ENCODE measurements at places on chromosomes 5 and 9.
A peak's percentile ranks its signal among the peaks of the same experiment; 100 is the strongest.

DNA sequence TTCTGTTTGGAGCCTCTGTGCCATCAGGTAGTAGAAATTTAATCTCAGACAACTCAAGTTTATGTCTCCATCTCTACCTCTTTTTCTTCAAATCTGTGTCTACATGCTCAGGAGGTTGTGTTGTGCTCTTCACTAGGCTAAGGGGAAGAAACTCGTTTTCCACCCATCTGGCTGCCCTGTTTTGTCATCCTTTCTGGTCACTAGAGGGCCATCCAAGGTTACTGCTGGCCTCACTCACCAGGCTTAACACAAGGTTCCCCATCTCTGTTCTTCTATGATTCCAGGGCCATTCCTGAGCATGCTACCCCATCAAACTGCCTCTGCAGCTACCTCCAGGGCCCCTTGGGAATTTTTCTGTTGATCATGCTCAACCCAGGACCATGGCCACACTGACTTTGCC, 213.3 kb upstream of the FBXL7 start:
- no peak for DNase-seq

- DNase-seq = no peak
Observed at GRCh38 chr5:181107699-181108098, 23.3 kb downstream of the OR2V1 start.

- DNase-seq = no peak
Observed at GRCh38 chr5:160703547-160704189, 148.3 kb downstream of the ATP10B start.

- no peak for DNase-seq
Observed at GRCh38 chr5:95272316-95272929, 12.5 kb downstream of the MCTP1 start.

DNA sequence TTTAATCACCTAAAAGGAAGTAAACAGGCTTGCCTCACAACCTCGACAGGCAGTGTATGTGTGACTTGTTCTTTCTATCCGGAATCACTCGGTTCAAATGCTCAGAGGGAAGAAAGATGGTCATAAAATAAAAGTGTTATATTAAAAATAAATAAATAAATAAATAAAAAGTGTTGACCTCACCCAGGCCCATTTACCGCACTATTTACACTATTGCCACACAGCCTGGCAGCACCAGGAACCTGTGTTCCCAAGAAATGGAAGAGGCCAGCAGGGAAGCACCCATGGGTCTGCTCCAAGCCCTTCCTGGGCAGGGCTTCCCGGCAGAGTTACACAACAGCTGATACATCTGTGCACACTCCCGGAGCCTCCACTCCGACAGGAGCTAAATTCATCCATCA, 127.9 kb downstream of the EFNA5 start:
- no peak for DNase-seq

- peak; percentile 42 for DNase-seq
Observed at GRCh38 chr5:149141957-149142851, 911 bp downstream of the ABLIM3 start.

GRCh38 chr5:145554399-145554798, 280.7 kb downstream of the PRELID2 start:
- no peak for DNase-seq

DNA sequence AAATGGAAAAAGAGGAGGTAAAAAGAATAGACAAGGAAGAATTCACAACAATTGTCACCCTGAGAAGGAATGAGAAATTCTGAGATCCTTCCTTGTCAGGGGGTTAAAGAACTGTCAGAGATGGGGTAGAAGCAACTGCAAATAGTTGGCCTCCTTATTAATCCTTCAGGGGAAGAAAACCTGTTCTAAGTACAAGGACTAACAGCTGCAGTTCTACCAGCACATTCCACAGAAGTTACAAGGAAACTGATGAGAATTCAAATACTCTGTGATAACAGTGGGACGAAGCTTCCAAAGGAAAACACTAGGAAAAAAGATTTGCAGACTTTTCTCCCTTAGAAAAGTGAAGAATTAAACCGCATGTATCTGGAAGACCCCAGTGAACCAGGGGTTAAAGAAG, 93.7 kb downstream of the OR2K2 start:
- no peak for DNase-seq

DNA sequence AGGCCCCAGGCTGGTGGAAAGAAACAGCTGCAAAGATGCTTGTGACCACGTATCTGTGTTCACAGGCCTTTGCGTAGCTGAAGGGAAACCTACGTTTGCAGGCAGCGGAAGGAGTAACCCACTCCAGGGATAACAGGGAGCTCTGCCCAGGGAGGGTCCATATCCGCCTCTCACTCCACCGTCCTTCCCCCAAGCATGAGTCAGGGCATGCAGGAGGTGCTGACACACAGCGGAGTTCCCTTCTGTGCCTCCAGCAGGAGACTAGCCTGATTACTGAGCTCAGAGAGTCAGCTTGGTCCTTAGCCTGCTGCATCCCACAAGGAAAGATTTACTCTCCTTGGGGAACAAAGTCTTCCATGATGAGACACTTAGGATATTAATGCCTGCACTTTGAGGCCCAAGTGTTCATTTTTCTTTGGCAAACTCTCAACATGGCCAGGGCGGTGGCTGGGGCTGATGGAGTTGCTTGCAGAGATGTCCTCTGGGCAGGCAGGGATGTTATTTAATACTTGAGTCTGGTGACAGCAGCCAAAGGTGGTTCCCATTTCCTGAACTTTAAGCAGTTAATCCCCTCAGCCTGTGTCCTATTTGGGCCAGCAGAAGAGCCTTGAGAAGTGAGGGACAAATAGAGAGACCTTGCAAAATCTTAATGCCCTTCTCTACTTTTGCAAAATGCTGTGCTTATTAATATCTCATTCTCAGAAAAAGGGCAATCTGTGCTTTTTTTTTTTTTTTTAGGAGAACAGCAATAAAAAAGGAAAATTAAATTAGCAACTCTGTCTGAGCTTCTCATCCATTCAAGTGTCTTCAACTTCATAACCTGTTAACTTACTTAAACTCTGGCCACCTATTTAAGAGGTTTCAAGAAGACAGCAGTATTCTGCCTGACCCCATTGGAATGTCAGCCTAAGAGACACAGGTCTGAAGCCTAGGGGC, 222.1 kb downstream of the HSPA4 start:
- no peak for DNase-seq

GRCh38 chr5:1656271-1656975, 132.7 kb upstream of the LPCAT1 start:
- no peak for DNase-seq

- peak; percentile 60 for DNase-seq
Observed at GRCh38 chr9:126844085-126844484, 16.4 kb upstream of the ZBTB34 start.

DNA sequence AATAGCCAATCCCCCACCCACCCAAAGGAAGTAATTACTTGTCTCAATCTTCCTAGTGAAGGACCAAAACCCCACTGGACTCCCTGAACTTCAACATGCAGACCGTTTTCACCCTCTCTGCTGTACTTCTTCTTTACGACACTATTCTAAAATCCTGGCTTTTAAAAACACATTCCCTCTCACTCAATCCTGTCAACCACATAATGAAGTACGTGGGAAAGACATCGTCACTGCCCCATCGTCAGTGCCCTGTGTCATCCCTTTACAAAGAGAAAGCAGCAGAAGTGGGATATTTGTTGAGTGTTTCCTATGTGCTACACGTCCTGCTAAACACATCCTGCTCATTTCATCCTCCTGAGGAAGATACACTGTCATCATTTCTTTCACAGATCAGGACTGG, 54.2 kb downstream of the MAPKAP1 start:
- DNase-seq = no peak

GRCh38 chr5:178346607-178347334, 114.2 kb upstream of the PHYKPL start:
- no peak for DNase-seq

DNA sequence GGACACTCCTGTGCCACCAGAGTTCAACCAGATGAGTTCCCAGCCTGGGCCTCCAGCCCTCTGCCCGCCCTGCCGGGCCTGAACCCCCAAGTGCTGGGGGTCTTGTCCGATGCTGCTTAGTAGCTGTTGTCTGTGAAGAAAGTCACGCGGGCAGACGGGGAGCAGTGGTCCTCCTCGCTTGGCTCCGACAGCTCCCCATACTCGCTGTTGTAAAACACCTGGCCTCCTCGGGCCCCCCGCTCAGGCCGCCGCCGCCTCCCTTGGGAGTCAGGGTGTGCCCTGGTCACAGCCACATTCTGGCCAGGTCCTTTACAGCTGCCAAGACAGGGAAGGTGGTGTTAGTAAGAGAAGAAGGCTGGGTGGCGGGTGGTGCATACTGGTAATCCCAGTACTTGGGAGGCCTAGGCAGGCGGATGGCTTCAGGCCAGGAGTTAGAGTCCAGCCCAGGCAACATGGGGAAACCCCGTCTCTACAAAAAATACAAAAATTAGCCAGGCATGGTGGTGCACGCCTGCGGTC, 11.8 kb upstream of the SCGB3A1 start:
- DNase-seq = no peak

DNA sequence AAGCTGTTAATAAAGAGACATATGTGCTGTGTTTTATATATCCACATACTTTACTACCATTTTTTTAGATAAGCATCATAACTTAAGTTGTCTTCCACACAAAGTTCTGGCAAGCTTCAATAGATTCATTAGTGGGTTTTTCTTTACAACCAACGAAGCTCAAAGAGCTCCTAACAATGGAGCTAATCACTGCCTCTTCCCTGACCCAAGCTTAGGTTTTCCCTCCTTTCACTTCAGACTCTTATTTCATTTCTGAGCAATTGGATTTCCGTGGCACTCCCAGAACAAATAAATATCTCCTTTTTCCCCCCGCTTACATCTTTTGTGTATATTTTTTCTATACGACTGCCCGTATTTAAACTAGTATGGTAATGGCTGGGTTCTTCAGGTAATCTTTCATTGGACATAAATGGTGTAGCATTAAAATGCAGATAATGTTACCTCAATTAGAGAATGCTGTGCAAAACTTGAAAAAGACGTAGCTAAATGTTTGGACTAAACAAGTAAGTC, 275.5 kb upstream of the TMEM161B start:
- no peak for DNase-seq

- DNase-seq = peak; percentile 88
Observed at GRCh38 chr5:139788294-139788910, 7.2 kb upstream of the PSD2 start.

DNA sequence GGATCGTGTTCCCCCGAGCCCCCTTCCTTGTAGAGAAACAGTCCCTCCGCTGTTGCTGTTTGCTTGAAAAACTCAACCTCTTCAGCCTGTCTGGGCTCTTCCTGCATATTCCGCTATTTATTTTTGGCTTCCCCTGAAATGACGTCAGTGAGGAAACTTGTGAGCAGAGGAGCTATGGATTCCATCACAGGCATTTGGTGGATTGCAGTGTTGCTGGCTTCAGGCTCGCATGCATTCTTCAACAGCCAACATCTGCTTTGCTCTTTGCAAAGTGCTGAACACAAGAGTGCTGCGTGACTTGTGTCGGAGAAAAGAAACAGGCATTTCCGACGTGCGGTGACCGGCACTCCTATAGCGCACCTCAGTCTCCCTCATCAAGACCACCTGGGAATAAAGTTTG, 232.7 kb downstream of the RFK start:
- no peak for DNase-seq

DNA sequence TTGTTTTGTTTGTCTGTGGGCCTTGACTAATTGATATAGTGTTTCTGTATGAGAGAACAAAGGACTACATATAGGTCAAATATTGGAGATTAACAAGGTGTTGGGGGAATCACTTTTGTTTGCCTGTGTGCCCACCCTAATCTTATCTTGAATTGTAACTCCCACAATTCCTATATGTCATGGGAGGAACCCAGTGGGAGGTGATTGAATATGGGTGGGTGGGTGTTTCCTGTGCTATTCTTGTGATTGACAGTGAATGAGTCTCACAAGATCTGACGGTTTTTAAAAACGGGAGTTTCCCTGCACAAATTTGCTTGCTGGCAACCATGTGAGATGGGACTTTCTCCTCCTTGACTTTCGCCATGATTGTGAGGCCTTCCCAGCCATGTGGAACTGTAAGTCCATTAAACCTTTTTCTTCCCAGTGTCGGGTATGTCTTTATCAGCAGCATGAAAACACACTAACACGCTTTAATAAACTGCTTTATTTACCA, 64.9 kb upstream of the HSPB3 start:
- no peak for DNase-seq

DNA sequence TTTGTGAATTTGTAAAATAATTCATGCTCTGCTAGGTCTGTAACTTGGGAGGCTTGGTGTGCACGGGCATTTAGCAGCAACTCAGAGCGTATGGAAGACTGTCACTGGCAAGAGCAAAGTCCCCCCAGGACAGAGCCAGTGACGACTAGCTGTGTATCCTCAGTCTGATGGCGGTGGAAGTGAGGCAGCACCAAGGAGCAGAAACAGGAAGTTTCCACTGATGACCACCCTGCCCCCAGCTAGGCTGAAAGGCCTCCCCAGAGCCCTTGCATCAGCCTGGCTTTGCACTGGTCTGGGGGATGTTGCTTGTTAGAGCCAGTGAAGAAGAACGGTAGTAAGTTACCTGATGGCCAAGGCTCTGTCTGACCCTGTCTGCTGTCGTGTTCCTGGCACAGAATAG, 66.8 kb upstream of the ABL1 start:
- no peak for DNase-seq

DNA sequence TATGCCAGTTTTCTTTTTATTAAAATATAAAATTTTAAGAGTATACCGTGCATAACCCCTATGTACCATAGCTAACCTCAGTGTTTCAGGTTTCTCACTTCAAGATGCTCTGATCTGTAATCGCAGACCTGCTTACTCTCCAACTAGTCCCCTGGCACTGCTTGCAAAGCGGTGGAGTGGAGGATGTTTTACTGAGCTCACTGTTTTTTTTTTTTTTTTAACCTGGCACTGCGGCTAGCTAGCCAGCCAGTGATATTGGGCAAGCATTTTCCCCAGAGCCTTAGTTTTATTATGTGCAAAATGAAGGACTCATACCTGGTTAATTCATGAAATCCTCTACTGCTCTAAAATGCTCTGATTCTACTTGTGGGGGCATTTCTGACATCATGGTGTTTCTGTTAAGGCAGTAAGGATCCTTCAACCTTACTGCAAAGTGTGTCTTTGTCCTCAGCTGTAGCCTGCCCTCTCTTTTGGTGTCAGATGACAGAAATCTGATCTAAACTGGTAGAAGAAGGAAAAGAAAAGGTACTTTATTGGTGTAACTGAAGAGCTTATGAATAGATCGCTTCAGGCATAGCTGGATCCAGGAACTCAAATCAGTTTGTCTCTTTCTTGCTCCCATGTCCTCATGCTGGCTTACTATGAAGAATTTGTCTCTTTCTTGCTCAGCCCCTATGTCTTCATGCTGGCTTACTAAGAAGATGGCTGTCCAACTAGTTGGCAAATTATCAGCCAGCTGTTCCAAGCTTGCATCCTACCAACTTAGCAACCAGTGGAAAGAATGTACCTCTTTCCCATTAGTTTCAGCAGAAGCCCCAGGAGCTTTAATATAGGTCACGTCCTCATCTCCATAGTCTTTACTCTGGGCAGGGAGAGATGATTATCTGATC, 59.8 kb downstream of the DOCK2 start:
- no peak for DNase-seq

Data from anterior cingulate cortex (tissue), 58 donors.